AG20443 (cell line): ENCODE measurements at places on chromosomes 1 and 21.

DNA sequence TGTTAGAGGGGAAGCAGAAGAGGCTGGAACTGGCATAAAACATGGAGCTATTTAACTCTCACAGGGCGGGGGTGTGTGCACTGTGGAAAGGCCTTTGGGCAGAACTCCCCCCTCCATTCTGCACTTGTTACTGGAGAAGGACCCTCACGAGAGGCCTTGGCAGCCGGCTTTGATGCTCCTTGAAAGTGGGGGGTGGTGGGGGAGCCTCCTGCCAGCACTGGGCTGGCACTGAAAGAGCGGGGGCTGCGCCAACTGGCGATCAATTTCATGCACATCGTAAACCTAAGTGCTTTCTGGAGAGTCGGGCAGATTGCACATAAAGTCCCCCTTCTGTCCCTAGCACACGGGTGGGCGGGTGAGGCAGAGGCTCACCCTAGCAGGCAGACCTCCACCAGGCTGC lies 28.9 kb downstream of the FOXO6 start:
- no peak for DNase-seq

- DNase-seq: no peak
Measured at GRCh38 chr1:11387829-11388228, 91.1 kb upstream of the DISP3 start.

DNA sequence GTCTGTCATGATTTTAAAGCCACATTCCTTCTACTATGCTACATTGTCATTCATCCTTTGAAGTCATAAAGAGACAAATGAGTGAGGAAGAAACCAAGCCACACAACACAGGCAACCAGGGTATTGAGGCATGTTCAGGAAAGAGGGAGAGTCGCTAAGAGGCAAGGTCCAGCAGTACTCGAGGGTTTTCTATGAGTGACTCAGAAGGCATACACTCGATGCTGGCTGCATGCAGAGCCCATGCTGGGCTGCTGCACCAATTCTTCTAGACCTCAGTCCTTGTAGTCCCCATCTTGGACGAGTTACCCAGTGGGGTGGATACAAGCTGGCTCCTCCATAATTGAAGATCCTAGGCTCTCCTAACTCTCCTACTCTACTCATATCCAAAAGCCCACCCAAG lies 57.6 kb downstream of the OLFML2B start:
- no peak for DNase-seq

- DNase-seq: no peak
Measured at GRCh38 chr1:184416481-184416880, 29.7 kb downstream of the C1orf21 start.

DNA sequence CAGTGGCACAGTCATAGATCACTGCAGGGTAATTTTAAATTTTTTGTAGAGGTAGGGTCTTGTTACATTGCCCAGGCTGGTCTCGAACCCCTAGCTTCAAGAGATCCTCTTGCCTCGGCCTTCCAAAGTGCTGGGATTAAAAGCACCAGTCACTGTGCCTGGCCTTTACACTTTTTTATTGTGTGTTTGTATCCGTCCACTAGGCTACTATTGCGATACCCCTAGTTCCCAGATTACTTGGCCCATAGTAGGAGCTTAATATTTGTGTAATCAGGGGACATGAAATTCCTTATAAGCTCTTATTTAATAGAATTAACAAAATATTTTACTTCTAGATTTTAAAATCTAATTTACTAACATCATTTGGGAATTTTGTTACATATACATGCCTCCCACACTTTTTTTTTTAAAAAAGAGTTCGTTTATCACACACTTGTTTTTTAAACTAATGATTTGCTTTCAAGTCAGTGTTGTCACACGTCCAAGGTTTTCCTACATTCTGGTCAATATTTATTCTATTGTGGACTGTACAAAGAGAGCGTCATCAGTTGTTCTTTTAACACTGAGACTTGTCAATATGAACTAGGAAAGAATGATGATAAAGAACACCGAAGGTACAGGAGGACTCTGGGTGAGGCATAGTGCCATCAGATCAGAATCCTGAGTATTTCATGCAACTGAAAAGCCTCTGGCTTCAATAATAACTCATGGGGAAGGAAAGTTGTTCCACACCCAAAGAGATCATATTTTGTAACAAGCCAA lies 63.7 kb downstream of the LEPR start:
- no peak for DNase-seq

- DNase-seq: no peak
Measured at GRCh38 chr1:85555867-85556573, 24.5 kb upstream of the CCN1 start.

DNA sequence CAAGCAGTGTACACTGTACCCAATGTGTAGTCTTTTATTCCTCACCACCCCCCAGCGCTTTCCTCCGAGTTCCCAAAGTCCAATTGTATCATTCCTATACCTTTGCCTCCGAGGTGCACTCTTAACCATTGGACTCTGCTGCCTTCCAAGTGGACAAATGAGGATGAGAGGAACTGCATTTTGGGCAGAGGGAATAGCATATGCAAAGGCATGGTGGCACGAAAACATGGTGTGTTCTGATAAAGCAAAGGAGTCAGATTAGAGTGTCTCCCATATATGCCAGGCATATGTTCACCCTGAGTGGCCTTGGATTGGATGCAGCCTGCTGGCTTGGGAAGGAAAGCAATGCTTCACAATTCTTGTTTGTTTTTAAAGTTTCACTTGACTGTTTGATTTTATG lies 25.5 kb downstream of the FGGY start:
- DNase-seq: no peak

DNA sequence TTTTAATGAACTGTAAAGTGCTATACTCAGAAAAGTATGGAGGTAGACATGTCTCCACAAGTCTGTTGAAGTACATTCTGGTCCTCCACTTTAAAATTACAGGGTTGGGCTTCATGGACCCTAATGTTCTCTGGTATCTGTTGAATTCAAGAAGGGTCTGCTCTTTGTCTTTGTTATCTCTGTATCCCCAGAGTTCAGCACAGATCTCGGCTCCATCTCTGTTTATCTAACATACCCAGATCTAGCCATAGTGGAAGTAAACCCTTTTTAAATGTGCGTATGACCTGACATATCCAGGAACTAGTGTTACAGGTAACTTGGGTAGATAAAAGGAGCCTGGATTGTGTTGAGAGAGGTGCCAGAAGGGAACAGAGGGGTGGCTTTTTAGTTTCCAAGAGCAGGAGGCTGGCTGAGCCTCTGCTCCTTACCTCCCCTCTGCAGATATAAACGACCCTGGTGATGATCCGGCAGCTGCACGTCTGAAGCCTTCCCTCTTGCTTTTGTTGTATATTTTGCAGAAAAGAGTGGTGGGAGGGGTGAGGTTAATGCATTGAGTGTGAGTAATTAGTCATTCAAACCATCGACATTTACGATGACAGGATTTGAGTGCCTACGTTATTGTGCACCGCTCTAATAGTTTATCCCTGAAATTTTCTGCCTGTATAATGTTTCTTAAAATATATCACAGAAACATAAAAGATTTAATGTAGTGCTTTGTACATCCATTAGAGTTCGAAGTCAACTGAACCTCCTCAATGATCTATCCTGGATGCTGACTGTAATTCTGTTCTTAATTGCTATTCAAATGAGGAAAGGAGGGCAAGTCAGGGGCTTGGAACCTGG lies 30.8 kb downstream of the ELAVL4 start:
- no peak for DNase-seq
